ENCODE measurements at places on chromosomes 16 and 17.

- peak; percentile 38 for DNase-seq
Observed at GRCh38 chr17:33667052-33667509, 374.0 kb upstream of the ASIC2 start.

DNA sequence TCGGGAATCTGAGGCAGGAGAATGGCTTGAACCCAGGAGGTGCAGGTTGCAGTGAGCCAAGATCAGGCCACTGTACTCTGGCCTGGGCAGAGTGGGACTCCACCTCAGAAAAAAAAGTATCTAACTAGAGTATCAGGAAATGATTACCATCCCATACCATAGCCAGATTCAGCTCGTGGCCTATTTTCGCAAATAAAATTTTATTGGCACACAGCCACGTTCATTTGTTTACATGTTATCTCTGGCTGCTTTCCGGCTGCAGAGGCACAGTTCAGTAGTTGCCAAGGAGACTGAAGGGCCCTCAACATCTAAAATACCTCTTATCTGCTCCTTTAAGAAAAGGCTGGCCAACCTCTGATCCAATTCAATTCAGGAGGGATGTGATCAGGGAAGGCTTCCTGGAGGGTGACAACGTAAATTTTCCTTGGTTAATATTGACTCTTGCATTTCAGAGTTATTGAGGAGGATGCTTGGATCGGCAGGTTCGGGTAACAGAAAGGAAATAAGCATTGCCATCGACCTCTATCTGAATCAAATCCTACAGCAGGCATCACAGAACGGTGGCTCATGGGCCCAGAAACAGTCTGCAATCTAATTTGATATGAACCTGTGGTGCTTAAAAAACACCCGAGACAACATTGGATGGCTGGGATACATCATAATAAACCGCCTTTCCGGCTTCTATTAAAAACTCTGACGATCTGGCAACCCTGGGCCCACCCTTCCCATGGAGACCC is 73.8 kb downstream of the XYLT1 start:
- DNase-seq, result no peak

- DNase-seq, result no peak
Observed at GRCh38 chr17:2453866-2454265, 53.0 kb upstream of the MNT start.

- DNase-seq, result no peak
Observed at GRCh38 chr16:85438981-85439685, 174.0 kb upstream of the GSE1 start.

GRCh38 chr17:27540318-27541101 is 84.3 kb downstream of the KSR1 start:
- DNase-seq, result no peak

DNA sequence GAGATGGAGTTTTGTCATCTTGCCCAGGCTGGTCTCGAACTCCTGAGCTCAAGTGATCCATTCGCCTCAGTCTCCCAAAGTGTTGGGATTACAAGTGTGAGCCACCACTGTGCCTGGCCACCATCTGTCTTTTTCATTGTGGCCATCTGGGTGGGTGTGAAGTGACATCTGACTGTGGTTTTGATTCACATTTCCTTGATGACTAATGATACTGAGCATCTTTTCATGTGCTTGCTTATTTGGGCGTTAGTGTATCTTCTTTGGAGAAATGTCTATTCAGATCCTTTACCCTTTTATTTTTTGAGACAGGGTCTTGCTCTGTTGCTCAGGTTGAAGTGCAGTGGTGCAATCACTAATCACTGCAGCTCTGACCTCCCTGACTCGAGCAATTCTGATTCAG is 53.9 kb upstream of the ERN1 start:
- DNase-seq, result peak; percentile 49

DNA sequence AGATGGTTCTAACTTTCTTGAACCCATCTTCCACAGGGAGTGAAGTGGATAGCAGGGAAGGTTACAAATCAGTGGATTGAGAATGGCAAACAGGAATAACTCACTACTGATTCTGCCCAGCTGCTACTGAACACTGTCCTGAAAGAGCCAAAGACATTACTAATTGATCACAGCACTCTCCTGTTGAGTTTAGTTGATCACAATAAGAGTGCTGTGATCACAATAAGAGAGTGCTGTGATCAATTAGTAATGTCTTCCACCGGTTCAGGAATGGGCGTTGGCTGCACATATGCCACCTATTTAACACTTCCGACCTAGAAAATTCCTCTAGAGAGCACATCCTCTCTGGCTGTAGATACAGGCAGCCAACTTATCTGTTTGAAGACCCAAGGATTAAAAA is 11.4 kb downstream of the CFAP97D1 start:
- no peak for DNase-seq

- no peak for DNase-seq
Observed at GRCh38 chr17:17370711-17371110, 67.5 kb downstream of the NT5M start.

DNA sequence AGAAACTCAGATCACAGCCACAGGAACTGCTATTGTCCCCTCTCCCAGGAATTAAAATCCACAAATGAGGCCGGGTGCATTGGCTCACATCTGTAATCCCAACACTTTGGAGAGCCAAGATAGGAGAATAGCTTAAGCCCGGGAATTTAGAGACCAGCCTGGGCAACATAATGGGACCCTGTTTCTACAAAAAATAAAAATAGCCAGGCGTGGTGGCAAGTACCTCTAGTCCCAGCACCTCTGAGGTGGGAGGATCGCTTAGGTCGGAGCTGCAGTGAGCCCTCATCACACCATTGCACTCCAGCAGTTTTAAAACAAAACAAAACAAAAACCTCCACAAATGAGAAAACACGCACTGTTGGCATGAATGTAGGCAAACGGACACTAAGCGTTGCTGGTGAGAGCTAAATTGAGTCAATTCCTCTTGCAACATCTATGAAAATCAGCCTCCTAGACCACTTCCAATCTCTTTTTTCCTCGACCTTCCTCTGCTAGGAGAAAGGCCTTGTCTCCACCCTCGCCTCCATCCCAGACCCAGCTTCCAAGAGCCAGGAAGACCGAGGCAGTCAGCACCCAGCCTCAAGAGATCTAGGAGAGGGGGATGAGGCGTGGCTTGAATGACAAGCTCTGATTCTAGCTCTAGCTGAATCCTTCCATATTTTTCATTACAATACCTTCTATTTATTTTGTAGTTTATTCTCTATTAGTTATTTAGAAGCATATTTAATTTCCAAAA is 14.8 kb downstream of the TLE7 start:
- DNase-seq, result no peak

DNA sequence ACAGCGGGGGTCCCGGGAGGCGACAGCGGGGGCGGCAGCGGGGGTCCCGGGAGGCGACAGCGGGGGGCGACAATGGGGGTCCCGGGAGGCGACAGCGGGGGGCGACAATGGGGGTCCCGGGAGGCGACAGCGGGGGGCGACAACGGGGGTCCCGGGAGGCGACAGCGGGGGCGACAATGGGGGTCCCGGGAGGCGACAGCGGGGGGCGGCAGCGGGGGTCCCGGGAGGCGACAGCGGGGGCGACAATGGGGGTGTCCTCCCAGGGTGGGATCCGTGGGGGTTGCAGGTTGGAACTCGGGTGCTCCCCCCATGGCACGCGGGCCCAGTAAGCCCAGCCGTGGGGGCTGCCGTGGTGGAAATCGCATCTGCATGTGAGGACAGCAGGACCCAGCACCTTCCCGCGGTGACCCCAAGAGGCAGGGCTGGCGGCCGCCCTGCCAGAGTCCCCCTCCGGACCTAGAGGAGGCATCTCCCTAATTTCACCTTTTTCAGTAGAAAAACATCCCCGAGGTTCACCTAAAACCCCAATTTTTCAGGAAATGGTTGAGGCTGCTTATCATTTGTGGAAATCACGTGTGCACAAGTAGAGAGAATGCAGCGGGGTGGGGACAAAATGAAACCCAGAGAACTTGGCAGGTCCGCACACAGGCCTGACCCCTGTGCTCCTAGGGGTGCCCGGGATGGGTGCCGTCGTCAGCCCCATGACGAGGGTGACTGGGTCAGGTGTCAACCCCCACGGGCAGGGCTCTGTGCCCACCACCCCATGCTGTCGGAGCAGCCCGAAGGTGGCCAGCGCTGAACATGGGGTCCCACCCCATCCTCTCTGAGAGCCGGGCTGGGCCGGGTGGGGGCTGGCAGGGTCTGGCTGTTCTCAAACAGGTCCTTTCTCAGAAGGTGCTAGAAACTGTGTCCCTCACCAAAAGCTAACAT is 10.5 kb upstream of the METRNL start:
- DNase-seq, result no peak

DNA sequence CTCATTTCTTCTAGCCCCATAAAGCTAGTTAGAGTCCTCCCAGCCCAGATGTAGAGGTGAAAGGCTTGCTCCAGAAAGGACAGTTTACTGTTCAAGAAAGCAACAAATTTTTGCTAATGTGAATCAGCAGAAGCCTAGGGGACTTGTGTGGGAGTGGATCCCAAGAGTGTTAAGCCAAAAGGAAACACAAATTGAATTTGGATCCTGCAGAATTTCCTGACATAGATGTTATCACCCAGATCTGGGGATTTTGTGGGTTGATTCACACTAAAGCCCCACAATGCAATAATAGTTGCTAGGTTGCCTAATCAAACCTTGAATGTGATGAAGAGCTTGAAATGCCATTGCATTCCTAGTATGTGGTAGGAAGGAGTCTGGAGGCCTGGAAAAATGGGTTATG is 135.2 kb upstream of the HS3ST3A1 start:
- no peak for DNase-seq

- no peak for DNase-seq
Observed at GRCh38 chr17:76869496-76870376, 1.5 kb downstream of the MGAT5B start.

GRCh38 chr17:44123356-44124117 is at the start of gene HDAC5:
TSS of gene HDAC5 (minus strand) at chr17:44123641. CDS start at chr17:44117515, 6,126 bp downstream.
- DNase-seq, result peak; percentile 97

DNA sequence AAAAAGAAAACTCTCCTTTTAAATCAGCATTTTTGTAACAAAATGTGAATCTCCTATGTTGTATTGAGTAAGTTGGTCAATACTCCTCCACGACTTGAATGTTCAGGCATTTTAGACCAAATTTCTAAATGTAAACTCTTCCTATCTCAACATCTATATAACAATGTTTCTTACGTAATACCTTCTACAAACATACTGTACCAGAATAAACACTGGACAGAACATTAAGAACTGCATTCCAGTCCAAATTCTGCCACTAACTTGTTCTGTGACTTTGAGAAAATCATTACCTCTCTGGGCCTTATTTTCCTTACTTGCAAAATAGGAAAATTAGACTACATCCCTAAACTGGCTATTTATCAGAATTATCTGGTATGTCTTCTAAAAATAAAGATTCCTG is 40.1 kb downstream of the AKAP10 start:
- DNase-seq, result no peak

DNA sequence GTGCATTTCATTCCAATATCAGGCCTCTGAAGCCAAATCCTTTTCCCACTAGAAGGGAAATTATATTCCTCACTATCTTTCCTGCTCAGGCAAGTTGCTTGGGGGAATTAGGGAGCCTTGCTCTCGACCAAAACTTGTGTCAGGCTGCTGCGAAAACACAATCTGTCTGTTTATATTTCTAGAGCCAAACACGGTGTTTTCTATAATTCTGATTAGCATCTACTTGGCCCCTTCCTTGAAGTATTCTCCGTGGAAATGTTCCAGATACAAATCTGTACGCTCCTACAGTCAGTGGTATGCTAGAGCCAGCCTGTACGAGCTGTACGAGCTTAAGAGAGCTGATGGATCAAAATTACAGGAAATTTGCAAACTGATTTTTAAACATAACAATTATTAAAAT is 299.3 kb upstream of the SALL1 start:
- no peak for DNase-seq

GRCh38 chr16:1101573-1102332 is 5.7 kb upstream of the C1QTNF8 start:
- no peak for DNase-seq

DNA sequence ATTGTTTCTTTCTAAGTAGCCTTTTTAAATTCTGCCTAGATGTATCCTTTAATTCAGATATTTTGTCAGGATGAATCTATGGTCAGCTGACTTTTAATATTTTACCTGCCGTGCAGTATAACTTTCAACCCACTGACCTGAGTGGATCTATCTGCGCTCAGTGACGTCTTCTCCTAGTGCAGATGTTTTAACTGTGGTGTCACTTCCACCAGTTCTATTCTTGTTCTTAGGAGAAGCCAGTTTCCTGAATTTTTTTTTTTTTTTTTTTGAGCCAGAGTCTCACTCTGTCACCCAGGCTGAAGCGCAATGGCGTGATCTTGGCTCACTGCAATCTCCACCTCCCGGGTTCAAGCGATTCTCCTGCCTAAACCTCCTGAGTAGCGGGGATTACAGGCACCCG is 5.0 kb upstream of the TM4SF5 start:
- DNase-seq, result no peak

DNA sequence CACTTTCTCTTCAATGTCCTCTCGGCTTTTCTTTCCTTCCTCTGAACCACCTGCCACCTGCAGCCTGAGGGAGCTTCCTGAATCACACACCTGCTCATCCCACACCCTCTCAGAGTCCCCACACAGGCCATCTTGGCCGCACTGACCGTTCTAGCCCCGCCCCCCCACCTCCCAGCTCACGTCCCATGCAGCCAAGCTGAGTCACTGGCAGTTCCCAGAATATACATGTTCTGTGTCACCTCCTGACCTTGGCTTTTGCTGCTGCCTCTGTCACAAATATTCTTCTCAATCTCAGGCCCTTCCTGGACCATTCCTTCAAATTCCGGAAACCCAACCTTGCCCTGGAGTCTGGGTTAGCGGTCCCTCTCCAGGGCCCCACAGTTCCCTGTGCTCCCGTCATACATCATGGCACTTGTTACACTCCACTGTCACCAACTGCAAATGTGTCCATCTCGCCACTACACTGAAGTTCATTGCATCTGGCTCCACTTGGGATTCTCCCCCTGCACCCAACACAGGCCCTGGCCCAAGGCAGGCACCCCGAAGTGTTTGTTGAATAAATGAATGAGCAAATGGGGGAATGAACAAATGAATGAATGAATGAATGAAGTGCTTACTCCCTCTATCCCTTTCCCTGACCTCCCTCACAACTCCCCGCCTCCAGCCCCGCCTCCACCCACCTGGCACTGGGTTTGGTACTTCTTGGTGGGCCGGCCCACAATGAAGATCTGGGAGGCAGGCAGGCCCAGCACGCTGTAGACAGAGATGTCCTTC is 12.8 kb downstream of the PIMREG start:
- DNase-seq, result no peak

- DNase-seq, result no peak
Observed at GRCh38 chr17:6100891-6101500, 30.8 kb downstream of the WSCD1 start.

- DNase-seq, result peak; percentile 85
Observed at GRCh38 chr17:42819939-42820535, 4.0 kb downstream of the BECN1 start.

GRCh38 chr17:45364531-45365390 is 47.9 kb upstream of the MAP3K14 start:
- no peak for DNase-seq

- no peak for DNase-seq
Observed at GRCh38 chr17:77409282-77410161, 268.8 kb downstream of the SEC14L1 start.
